ENCODE measurements at places on chromosomes 13 and 19.

DNA sequence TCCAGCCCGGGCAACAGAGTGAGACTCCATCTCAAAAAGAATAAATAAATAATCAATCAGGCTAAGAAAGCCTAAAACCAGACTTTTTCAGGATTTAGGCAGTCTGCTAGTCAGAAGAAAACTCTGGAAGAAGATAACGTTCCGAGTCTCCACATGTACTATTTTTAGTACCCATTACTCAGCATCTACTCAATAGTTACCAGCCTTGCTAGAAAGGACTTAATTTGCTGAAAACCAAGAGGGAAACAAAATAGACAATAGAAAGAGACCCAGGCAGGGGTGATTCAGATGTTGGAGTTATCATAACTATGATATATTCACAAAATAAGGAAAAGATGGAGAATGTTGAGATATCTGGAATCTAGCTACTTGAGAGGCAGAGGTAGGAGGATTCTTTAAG, 3.6 kb upstream of the LIN7B start:
- DNase-seq: no peak

DNA sequence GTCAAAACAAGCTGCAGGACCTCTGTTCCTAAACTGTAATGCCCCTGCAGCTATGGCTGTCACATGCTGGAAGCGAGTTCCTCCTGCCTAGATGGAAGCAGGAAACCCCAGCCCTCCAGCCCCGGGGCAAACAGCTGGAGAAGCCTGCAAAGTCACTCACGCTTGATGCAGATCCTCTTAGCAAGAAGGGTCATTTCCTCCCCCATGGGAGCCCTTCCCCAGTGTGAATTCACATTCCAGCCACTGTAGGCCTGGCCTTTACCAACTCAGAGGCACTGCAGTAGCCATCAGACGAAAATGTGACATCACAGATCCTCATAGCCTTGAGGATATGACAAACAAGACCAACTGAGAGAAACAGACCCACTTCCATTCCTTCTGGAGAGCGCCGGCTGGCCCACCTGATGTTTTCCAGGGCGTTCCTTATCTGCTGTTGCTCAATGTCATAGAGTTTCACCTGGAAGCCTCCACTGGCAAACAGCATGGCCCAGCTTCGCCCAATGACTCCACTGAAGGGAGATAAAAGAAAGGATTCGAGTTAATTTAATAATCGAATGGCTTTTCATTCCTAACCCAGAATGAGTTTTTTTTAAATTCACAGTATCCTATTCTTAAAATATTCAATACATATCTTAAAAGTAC, 13.5 kb downstream of the CRYL1 start:
- DNase-seq: no peak

DNA sequence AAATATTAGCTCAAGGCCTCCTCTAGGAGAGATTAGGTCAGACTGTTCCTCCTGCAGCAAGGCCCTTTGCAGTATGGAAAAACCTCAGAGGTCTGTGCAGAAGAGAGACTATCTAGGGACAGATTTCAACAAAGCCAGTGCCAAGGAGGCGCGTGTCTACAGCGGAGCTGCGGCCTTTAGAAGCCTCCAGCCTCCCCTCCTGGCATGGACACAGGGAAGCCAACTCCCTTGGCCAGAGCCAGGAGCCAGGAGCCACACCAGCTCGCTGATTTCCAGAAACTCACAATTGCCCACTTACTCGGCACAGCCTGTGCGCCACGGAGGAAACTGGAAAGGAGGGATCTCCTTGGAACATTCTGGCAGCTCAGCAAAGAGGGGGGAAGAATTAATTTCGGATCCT, 63.4 kb downstream of the INSR start:
- DNase-seq: no peak

DNA sequence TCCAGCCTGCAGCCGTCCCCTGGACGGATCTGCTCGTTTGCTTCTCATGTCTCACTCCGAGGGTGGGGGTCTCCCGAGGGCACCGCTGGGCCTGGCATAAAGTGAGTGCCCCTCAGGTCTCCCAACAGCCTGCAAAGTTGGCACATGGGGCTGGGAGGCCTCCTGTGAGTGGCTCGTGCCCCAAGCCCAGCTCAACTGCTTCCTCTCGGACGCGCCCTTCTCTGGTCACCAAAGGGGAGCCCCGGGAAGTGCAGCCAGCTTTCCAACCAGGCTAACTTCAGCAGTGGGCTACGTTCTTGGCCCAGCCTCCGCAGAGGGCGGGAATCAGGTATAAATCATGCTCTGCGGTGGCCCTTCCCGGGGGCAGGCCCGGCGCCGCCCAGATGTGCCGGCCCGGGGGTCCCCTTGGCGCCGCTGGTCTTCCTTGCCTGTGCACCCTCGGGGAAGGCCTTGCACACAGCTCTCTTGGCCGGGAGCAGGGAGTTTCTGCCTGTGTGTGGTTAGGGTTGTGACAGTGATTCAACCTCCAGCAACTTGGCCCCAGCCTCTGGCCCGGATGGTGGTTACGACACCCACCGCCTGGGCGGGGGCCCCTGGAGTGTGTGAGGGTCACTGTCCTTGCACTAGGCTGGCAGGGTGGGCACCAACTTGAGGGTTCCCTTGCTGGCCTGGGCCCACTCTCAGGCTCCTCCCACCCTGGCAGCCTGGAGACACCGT, 20.7 kb downstream of the CEBPG start:
- DNase-seq: no peak

GRCh38 chr13:22961835-22962537, 218.8 kb upstream of the SGCG start:
- no peak for DNase-seq

GRCh38 chr19:41691268-41691970, 3.3 kb upstream of the CEACAM7 start:
- no peak for DNase-seq

DNA sequence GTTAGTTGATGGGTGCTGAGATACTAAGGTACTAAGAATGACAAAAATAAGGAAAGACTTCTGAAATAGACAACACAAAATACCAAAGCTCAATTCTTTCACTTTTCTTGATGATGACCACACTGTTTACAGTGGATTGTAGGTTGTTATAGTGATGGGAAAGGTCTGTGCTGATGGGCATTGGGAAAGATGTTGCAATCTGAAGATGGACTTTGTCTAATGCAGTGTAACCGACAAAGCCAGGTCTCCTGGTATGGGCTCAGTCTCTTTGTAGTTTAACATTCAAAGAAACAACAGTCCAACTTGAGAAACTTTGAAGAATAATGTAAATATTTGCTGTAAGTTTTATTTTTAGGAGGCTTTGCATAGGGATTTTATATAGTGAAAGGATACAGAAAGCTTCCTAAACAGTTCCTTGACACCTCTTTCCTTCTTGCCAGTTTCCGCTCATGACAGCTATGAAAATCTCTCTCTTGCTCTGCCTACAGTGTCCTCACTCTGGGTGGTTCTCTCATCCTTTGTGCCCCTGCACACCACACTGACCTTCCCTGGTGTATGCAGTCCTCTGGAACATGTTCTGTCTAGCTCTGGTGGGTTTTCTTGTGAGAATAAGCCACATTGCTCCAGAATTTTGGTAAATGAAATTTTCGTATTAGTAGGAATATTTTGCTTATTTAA, 172.2 kb downstream of the KCNRG start:
- no peak for DNase-seq

DNA sequence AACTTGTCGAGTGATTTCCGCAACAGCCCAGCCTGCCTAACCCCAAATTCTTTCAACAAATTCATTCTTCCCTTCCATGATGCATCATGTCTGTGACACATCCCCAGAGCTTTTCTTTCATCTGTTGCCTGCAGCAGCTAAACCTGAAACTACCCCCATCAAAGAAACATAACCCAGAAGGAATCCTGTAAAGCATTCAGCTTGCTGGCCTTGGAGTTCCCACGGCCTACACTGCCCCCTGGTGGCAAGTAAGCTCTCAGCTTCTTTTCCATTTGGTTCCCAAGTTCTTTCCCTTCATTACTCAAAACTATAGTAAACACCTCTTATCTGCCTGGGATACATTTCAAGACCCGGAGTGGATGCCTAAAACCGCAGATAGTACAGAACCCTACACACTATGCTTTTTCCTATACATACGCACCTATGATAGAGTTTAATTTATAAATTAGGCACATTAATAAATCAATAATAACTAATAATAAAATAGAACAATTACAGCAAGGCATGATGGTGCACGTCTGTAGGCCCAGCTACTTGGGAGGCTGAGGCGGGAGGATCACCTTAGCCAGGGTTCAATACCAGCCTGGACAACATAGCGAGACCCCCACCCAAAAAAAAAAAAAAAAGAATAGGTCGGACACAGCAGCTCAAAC, 7.4 kb downstream of the ETHE1 start:
- DNase-seq: peak; percentile 16

DNA sequence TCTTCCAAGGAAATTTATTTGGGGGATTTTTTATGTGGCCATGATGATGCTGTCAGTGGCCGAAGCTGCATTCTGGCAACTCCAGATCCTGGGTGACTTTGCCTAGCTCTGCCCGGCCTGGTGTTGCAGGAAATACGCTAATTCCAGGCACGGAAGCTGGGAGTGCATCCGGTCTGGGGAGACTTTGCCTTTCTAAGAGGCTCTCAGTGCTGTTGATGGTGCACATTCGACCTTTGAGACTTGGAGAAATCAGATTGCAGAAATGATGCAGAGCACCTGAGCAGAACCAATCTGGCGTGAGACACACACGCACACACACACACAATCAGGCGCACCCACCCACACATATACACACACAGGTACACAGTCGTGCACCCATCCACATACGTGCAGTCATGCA, 5.9 kb upstream of the TMEM255B start:
- DNase-seq: no peak

DNA sequence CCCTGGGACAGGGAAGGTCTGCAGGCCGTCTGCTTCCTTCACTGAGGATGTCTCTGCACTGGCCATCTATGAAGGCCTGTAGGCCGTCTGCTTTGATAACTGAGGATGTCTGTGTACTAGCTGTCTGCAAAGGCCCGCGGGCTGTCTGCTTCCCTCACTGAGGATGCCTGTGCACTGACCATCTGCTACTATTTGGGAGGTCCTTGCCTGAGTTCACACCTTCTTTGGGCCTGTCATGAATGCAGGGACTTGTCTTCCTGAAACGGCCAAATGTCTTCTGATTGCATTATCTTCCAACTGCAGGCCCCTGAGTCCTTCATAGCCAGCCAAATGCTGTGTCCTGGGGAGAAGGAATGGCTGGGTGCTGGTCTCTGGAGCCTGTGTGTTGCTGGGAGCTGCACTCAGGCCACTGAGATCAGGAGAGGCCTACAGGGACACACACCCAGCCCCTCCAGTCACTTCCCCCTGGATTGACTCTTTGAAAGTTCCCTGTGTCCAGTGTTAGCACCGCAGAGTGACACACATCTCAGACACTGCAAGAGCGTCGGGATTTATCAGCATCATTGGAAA, 72.9 kb downstream of the TEX29 start:
- DNase-seq: no peak

GRCh38 chr19:31073485-31074198, 275.6 kb downstream of the TSHZ3 start:
- no peak for DNase-seq

DNA sequence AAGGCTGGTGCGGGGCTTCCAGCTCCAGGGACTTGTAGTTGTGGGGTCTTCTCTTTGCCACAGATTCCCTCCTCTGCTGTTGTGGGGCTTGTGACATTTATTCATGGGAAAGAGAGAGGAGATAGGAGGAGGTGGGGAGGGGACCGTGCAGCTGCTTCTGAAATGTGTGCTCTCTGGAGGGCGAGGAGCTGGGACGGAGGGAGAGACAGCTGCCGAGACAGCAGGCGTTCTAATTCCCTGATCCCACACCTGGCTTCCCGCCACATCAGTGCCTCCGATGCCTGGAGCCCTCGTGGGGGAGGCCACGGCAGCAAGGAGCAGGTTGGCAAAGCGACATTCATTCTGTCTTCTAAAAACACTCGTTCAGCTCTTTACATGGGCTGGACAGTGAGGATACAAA, 164.4 kb downstream of the USP12 start:
- DNase-seq: peak; percentile 25

DNA sequence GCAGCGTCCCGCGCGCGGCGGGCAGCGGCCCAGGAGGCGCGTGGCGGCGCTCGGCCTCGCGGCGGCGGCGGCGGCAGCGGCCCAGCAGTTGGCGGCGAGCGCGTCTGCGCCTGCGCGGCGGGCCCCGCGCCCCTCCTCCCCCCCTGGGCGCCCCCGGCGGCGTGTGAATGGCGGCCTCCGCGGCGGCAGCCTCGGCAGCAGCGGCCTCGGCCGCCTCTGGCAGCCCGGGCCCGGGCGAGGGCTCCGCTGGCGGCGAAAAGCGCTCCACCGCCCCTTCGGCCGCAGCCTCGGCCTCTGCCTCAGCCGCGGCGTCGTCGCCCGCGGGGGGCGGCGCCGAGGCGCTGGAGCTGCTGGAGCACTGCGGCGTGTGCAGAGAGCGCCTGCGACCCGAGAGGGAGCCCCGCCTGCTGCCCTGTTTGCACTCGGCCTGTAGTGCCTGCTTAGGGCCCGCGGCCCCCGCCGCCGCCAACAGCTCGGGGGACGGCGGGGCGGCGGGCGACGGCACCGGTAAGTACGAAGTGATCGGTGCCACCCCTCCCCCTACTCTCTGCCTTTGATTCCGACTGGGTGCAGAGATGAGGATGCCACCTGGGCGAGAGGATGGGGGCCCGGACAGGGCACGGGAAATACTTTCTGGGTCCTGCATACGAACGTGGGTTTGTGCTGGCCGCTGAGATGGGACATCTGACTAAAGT, 874 bp downstream of the TRIM28 start:
- DNase-seq: no peak

GRCh38 chr13:98888222-98888889, 89.5 kb downstream of the DOCK9 start:
- DNase-seq: no peak
